ENCODE measurements at places on chromosomes 3 and 15.

DNA sequence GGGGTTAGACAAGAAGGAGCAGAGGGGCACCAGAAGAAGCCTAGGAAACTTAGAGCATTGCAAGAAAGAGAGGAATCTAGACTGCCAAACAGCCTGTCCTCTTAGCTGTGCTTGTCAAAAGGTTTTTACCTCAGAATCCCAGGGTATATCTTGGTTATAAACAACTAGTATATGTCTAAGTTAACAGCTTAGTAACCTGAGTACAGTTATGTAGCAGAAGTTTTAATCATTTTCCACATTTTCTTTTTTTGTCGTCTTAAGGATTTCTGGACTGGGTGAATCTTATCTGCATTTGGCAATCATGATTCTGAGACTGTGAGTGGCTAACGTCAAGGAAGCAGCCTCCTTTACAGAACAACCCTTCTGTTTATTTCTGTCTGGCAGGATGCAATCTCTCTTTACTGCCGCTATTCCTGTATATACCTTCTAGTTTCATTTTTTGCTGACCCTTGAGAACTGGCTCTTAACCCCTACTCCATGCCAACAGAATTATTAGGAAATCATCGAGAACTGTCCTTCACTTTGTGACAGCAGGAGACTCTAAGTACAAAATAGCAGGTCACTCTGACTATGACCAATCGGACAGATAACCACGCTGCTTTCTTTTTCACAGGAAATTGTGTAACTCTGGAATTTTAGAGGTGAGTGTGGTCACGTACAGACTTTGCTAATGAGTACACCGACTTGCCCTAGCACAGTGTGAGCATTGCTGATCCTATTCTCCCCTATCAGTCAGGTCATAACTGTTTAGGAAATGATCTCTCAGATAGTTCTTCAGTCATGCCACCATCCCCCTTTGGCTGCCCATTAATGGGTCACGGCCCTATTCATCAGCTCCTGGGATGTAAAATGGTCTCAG is 3.3 kb upstream of the CP start:
- peak; percentile 23 for DNase-seq

- no peak for DNase-seq
Measured at GRCh38 chr3:112412494-112412893, 79.5 kb downstream of the CD200 start.

DNA sequence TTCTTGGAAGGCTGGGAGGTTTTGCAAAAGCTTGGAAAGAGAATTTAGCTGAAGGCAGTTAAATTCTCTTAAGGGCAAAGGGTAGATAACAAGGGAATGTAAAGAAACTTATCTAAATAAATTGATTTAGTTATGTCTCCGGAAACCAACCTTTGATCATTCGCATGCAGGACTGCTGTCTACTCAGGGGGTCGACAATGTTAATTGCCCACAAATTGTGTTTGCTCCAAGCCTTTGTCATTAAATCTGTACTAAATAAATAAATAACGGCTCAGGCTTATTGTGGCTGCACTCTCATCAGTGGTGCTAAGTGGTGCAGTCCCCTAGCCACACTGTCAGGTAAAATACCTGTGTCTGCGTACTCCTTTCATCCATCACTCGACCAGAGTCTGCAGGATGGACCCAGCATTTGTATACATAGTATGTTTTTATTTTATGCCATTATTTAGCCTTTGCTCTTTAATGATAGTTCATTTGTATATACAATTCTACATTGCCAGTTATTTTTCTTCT is 497.4 kb upstream of the RASGRP1 start:
- no peak for DNase-seq

DNA sequence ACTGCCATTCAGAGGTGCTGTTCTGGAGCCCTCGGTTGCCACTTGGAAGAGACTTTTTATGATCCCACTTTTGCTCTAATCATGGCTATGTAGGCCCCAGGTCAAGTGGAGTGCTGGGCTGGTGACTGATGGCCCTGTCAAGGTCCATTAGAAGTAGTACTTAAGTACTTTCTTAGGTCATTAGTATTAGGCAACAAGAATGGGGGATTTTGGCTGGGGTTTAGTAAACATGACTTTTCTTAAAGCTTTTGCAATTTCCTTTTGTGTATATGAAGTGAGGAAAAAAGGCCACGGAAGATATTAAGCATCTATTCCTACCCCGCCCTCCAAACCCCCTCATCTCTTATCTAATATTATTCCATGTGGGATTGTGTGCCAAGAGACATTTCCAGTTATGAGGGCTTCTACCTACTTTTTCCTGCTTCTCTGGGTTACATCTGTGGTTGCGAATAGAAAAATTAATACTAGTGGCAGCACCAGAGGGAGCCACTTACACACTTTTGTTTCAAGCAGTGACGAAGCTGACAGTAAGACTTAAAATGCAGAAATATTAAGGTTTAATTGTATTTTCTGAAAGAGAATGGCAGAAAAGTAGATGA is 13.9 kb downstream of the NLGN1 start:
- peak; percentile 34 for DNase-seq

DNA sequence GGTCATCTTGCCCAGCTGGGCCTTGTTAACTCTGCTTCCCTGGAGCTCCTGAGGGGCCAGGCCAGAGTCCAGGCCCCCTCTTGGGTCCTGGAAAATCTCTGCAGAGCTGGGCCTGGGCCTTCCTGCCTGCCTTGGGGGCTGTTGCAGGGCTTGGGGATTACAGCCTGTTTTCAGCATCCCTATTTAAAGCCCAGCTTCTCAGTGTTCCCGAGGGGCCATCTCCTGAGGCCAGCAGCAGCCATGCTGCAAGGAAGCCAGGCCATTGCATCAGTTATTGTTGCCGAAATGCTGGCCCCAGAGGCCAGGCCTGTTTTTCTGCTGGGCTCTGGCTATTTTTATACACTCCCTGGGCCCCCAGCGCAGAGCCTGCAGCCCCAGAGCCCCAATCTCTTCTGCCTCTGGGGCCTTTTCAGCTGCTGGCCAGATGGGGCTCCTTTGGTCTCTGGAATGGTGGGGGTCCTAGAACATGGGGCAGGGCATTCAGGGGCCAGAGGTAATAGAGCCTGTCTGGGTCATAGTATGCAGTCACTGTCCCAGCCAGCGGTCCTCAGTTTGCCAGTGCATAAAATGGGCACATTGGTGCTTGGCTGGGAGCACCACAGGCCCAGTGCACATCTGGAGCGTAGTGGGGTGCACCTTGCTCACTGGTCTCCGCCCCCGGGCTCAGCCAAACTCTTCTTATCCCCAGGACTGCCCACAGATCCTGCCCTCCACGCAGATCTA is 28.5 kb downstream of the PLXNA1 start:
- no peak for DNase-seq

GRCh38 chr3:30012941-30013543 is 593.4 kb upstream of the TGFBR2 start:
- DNase-seq: peak; percentile 57

DNA sequence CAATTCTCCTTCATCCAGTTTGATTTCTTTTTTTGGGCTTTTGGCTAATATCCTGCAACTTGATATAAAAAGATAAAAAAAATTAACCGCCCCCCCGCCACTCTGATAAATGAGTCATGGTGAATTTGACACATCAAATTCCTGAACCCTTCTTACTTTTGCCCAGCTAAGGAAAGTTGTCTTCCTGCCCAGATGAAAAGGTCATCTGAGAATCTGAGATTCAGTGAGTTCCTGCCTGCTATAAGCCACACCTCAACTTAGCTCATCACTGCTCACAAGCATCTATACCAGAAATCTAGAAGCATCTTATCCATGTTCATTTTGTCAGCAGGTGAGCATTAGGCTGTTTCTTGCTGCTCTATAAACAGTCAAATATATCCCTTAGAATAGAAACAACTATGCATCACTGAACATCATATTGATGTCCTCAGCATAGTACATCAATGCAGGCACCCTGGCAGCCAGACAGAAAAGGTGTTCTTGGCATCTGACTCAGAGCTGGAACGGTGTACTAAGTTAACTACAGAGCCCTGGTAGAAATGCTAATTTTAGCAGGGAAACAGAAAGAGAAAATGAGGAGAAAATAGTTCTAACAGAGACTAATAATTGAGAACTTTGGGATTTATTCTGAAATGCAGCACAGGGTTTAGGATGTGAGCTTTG is 77.1 kb downstream of the SEMA6D start:
- DNase-seq: peak; percentile 14

DNA sequence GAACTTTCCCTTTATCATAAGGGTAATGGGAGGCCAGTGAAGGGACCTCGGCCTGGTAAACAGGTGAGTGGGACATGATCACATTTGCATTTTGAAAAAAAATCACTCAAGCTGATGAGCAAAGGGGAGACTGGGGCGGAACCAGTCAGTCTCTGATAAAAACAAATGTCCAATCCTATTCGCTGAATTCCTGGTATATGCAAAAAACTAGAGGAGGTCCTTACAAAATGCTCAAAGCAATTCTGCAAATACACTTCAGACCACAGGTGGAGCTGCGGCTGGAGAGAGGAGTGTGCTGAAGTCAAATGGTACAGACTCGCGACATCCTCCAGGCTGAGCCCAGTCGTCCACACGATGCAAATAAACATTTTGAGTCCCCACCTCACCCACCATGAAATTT is 166.7 kb downstream of the FOXP1 start:
- no peak for DNase-seq

DNA sequence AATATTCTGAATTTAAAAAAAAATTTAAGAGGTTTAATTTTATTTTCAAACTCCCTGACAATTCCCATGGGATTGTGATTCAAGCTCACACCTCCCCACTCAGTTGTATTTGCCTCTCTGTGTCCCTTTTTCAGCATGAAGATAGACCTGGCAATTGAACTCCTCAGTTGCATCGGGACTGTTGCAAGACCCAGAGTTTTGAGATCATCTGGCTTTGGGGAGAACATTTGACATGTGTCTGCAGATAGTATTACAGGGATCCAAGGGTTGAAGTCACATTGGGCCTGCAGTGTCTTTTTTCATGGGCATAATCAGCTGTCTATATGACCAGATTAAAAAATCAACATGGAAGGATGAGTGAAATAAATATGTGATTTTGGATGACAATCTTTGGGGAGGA is 91.1 kb upstream of the EOMES start:
- DNase-seq: no peak

DNA sequence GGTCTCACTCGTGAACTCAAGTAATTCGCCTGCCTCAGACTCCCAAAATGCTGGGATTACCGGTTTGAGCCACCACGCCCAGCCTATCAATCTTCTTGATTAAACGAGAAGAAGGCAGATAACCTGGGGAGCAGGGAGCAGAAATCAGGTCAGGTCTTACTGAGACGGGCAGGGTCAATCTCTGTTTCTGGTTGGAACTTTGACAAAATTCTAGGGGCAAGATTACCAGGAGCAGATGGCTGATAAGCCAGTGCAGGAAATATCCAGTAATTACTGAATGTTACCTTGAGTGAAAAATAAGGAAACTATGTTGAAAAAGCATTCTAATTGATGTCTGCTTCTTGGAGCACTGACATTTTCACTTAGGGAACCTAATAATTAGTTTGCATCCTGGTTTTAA is 24.4 kb upstream of the GOLM2 start:
- DNase-seq: no peak

GRCh38 chr3:114362815-114363214 is 69.0 kb downstream of the TIGIT start:
- no peak for DNase-seq

GRCh38 chr3:61531528-61531927 is 29.8 kb upstream of the PTPRG start:
- no peak for DNase-seq
